Natural killer cell treated with Interleukin-12 subunit alpha and Interleukin-12 subunit beta and Interleukin-15 and Interleukin-18, amount 100 ng/mL, for 72 hours (primary cell): ENCODE measurements at places on chromosomes 12 and 14. TPM values are rescaled to one million over a fixed set of nuclear protein-coding genes. Genes with fewer than 3 reads are reported as not detected.

- no peak for DNase-seq
These were observed 21.0 kb downstream of the RPGRIP1 start for GRCh38 chr14:21300892-21301291.

DNA sequence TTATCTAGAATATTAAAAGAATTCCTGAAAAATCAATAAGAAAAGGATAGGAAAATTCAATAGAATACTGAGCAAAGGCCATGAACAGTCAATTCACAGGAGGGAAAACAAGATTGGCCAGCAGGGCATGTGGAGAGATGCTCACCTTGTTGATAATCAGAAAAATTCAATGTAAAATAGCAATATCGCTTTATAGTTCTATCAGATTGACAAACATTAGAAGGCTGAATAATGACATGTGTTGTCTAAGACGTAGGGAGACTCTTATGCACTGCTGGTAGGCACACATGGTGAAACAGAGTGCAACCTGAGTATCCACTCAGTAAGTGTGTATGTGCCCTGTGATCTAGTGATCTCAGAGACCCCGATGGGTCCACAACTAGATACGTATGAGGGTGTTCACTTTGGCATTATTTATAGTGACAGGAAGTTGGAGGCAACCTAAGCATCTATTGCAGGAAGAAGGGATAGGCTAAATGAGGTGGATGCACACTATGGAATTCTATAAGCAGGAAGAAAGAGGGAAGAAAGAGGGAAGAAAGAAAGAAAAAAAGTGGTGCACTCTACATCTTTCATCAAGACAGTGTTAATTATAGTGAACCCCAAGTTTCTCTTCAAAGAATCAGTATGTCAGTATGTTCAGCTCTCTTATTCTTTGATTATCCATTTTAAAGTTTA is 3.8 kb upstream of the ANKRD33 start:
- no peak for DNase-seq

DNA sequence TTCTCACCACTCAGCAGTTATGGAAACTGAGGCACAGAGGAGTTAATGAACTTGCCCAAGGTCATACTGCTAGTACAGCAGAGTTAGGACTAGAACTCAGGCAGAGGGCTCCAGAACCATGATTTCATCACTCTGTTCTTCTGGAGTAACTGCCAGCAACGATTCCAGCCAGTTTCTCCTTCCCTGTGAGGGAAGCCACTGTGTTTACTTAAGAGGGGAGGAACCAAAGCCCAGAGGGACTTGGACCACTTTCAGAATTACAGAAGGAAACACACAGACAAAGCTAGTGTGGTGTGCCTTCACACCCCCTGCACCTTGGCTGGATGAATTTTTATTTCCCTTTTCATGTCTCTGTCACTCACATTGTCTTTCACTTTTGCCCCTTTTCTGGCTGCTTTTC is 398.2 kb downstream of the DPF3 start:
- DNase-seq = no peak

DNA sequence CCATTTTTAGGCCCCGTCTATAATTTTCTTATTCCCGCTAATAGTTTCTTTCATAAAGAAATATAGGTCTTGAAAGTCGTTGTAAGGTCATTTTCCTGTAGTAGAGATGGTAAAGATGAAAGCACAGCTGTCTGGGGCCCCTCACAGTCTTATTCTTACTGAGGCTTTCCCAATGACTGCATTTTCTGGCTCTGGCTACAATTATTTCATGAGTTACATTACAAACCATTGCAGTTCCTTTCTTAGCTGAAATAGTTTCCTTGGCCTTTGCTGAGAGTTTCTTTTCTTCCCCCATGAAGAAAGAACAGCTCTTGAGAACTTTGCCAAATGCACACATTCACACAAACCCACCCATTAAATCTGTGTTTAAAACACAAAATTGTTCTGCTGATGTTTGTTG is 113.0 kb downstream of the DYRK2 start:
- no peak for DNase-seq

GRCh38 chr12:94207849-94208621 is 59.7 kb downstream of the PLXNC1 start:
- peak; percentile 69 for DNase-seq

- no peak for DNase-seq
These were observed 113.1 kb upstream of the OVCH1 start for GRCh38 chr12:29610473-29611170.

DNA sequence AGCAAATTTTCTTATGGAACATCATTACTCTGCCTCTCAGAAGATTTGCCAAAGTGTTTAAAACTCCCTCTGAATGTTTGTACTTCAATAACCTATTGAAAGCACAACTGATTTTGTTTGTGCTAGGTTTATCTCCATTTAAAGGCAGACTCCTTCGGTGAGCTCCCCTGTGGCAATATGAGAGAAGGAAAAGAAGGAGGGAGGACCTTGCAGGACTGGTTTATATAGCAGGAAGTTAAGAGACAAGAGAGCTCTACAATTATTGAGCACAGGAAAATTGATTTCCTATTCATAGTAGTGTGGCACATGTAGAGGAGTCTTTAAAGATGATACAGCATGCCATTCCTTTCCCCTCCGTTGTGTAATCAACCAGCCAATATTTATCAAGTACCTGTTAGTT is 75.5 kb downstream of the PDE3A start:
- no peak for DNase-seq

GRCh38 chr12:107525719-107526554 is 159.7 kb upstream of the PWP1 start:
- no peak for DNase-seq

- no peak for DNase-seq
These were observed 1.2 kb downstream of the SART3 start for GRCh38 chr12:108559748-108560147.

- DNase-seq = no peak
These were observed 417.7 kb downstream of the ATP23 start for GRCh38 chr12:58359084-58359483.

DNA sequence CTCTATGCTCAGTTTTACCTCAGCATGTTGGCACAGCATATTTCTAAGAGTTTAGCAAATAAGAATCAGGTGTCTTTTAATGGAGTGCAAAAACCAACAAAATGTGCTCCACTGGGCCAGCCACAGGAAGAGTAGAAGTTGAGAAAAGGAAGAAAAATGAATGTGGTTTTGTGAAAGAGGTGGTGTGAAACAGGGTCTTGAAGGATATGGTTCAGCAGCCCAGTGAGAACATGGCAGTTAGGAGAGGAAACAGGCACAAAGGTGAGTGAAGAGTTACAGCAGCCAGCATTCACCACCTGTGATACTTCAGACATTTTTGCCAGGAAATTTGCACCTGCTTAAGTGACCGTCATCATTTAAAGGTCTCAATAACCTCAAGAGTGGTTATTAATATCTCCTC is 2.4 kb downstream of the STAB2 start:
- no peak for DNase-seq

DNA sequence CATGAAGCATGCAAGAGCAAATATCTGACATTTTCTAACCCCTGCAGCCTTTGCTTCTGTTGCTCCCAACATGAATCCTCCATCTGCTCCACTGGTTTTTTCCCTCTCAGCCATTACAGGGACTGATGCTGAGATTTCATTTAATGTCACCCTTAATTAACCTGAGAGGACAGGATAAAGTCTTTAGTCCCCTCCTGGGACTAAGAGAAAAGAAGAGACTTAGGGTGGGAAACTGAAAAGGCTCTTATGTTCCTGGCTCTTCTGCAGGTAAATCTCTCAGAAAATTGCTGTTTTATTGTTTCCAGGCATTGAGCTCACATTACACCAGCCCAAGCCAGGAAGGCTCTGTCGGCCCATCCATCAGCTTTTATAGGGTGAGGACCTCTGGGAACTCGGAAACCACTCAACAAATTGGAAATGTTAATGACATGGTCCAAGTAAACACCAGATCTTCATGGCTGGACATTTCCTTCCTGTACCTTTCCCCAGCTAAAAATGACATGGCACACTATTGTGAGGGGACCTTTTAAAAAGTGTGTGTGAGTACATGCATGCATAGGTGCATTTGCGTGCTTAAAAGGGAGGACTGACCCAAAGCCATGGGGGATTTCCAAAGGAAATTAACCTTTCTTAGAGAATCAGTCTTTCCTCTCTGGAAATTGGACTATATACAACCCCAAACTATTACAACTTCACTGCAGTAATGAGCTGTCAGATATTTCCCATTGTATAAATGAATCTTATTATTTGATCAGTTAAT is 408.1 kb upstream of the TMTC1 start:
- no peak for DNase-seq

DNA sequence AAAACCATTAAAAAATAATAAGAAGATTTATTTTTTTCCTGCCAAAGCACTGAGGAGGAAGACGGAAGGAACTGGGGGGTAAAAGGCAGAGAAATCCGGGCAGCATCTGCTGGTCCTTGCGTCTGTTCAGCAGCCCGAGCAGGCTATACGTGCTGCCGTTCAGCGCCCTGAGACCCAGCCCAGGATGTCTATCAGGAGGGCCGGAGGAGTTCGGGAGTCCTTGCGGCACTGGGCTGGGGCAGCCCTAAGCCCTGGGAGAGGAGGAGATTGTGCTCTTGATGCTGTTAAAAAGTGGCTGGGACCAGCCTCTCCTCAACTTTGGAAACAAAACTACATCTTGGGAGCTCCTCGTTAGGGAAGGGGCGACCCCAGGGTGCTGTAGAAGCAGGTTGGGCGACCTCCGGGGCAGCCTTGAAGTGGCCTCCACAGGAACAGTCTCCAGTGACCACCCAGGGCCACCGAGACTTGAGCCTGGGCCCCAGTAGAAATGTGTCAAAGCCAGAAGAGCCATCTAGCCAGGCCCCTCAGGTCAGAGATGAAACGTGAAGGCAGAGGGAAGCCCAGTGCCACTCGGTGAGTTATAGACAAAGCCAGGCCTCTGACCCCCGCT is 14.3 kb downstream of the PGF start:
- no peak for DNase-seq

DNA sequence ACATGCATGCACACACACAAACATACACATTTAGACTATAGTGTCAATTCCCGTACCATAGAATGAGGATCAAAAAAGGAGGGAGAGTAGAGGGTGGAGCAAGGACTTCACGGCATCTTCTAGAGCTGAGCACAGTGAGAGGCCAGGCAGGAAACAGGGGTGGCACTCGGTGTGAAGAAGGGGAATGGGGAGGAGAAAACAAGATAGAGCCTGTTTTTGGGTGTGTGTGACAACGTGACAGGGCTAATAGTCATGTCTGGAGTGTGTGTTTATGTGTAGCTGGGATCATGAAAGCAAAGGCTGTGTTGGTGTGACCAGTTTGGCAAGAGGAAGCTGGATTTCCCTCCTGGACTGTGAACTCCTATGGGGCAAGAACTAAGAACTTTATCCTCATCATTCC is 9.9 kb upstream of the ACVR1B start:
- no peak for DNase-seq

GRCh38 chr12:57738661-57739237 is at the start of gene AGAP2:
TSS of gene AGAP2 (minus strand) at chr12:57738742. CDS start at chr12:57738246, 496 bp downstream.
- no peak for DNase-seq

TPH2 gene
- not detected for total RNA-seq

PKP2 gene
- total RNA-seq = 0.25 TPM

DENND5B gene
- total RNA-seq = 0.95 TPM

LTBP2 gene
- 0.55 TPM for total RNA-seq
